ENCODE measurements at places on chromosomes 13 and 19.

- DNase-seq, result no peak
These were observed 963.8 kb downstream of the PCDH9 start for GRCh38 chr13:66266348-66266747.

DNA sequence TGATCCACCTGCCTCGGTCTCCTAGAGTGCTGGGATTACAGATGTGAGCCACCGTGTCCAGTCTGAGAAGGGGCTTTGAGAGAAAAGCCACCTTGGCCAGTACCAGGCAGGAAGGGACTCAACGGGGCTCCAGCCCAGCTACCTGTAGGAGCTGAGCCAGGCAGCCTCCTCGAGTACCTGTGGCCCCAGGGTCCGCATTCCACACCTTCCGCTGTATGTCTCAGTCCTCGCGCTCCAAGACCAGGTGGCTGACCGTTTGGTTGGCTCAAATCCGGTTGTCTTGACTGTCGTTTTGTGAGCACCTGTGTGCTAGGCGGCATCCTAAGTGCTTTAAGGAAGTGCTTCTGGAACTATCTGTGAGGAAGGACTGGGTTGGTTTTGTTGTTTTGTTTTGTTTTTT is 16.2 kb downstream of the MARK4 start:
- DNase-seq, result no peak

DNA sequence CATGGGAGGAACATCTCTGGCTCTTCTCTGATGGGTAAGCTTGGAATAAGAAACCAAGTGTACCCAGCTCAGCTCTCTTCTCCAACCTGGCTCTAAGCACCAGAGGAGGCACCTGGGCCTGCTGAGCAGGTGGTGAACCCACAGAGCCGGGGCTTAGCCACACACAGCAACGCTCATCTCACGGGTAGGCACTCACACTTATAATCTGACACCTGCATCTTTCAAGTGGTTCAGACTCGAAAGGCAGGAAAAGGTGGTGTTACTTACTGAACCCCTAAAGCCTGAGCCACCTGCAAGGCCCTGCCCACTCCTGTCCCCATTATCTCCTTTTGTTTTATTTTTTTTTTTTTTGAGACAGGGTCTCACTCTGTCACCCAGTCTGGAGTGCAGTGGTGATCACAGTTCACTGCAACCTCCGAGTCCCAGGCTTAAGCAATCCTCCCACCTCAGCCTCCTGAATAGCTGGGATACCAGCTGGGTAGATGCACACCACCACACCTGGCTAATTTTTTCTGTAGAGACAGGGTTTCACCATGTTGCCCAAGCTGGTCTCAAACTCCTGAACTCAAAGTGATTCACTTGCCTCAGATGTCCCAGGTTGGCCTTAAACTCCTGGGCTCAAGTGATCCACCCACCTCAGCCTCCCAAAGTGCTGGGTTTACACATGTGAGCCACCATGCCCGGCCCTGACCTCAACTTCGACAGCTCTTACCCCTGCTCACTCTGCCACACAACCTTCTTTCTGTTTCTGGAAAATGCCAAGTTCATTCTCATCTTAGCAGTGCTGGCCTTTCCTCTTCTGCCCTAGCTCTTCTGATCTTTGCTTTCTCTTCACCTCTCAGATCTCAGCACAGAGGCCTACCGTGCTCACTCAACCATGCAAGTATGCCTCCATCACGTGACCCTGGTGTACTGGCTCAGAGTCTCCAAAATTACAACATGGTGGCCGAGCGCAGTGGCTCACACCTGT is 9.7 kb downstream of the FBXL12 start:
- no peak for DNase-seq

DNA sequence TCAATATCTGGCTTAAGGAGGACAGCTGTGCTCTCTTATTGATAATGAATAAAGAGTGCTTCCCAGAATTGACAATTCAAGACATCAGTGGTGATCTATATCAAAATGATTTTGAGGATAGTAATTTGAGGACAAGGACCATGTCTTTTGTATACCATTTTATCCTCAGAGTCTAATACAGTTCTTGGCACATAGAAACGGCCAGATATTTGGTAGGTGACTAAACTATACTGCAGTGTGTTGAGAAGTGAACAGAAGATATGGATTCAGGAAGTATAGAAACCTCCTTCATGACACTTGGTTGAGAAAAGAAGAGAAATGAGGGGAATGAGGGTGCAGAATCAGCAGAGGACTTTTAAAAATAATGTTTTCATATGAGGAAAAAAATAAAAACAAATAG is 16.1 kb upstream of the LMO7 start:
- no peak for DNase-seq

- no peak for DNase-seq
These were observed 563.9 kb downstream of the DACH1 start for GRCh38 chr13:71303144-71303543.

DNA sequence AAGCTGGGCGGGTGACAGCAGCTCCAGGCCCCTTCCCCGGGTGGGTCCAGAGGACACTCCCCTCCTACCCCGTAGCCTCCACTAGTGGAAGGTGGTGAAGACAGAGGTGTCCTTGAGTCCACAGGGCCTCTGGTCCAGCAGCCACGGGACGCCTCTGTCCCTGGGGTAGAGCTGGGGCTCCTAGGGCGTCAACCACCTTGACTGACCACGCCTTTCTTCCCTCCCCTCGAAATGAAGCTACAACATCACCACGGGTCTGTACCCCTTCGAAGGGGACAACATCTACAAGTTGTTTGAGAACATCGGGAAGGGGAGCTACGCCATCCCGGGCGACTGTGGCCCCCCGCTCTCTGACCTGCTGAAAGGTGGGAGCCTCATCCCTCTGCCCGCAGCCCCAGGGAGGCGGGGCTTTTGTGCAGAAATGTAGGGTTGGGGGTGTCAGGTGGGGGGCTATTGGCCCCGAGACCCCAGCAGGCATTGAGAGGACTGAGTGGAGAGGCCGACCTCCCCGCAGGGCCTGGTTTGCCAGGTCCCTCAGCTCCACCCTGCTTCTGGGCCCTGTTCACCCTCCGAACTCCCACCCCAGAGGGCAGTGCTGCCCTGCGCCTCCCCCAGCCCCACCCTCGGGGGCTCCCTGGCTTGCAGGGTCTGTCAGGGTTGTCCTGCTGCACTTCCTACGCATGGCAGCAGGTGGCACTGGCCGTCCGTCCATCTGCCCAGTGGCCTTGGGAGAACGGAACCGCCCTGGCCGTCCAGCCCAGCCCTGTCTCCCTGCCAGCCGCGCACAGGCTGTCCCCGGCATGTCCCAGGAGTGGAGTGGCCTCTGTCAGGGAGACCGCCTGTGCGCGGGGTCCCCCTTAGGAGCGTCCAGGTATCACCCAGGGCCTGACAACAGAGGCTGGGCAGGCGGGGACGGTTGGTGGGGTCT is 15.7 kb downstream of the STK11 start:
- no peak for DNase-seq

DNA sequence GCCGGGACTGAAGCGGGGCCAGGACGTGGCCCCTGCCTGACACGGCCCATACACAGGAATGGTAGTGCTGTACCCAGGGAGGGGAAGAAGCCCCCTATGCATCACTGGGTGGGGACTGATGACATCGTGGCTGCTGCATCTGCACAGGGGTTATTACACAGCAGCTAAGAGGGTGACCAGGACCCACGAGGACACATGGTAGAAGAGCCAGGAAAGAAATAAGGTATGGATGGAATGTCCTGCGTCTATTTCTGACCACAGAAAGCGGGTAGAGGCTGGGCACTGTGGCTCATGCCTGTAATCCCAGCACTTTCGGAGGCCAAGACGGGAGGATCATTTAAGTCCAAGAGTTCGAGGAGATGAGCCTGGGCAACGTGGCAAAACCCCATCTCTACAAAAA is 24.1 kb downstream of the DCAF15 start:
- no peak for DNase-seq

GRCh38 chr19:3100331-3100730 is 6.2 kb downstream of the GNA11 start:
- no peak for DNase-seq

- DNase-seq, result no peak
These were observed 151.7 kb upstream of the TSHZ3 start for GRCh38 chr19:31500946-31501345.

DNA sequence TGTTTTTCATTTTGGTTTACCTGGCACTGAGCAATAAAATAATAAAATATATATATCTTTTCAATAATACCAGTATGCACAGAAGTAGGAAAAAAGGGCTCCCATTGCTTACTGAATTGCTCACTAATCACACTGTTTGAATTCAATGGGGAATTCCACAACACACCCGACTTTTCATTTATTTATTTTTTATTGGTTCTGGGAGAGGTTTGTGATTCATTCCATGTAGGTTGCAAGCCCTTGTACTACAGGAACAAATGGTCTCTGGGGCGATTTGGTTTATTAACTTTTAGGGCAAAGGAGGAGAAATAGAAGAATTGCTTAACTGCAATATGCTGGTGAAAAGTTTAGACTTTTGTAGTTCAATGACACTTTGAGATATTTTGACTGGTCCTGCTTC is 207.4 kb downstream of the DCT start:
- DNase-seq, result no peak

- peak; percentile 57 for DNase-seq
These were observed 61.4 kb downstream of the RFX2 start for GRCh38 chr19:6048793-6049405.

DNA sequence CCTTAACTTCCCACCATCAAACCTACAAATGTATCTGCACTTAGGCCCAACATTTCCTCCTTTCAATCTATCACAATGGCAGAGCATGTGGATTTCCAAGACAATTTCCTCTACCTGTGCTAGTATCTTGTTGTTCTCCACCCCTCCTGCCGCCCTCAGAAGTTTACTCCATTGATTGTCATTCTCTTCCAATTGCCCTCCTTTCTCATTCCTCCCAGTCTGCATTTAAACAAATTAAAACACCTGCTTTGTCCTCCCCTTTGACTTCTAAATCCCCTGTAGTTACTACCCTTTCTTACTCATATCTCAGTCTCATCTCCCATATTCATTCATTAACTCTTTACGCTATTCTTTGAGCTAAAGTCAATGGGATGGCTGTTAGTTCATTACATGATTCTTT is 370.6 kb downstream of the DIAPH3 start:
- DNase-seq, result no peak

DNA sequence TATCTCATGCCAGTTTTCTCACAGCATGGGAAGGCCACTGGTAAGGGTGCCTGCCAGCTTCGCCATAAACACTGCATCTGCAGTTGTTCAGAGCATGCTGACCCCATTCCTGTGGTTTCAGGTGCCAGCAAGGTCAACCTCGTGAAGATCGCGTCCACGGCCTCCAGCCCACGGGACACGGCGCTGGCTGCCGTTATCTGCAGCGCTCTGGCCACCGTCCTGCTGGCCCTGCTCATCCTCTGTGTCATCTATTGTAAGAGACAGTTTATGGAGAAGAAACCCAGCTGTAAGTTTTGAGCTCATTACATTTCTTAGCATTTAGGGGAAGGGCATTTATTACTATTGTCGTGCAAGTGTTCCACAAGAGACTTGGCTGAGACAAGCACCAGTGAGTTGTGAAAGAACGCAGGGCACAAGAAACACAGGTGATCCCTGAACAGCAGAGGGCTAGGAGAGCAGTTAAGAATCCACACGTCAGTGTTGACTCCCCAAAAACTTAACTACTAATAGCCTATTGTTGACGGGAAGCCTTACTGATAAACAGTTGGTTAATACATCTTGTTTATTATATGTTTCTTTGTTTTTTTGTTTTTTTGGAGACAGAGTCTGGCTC is 88.8 kb downstream of the TNFRSF19 start:
- DNase-seq, result no peak

- DNase-seq, result no peak
These were observed 9.6 kb downstream of the SNRPD2 start for GRCh38 chr19:45682117-45682516.

- DNase-seq, result no peak
These were observed 7.6 kb upstream of the IPO5 start for GRCh38 chr13:97945792-97946419.

- no peak for DNase-seq
These were observed 3.3 kb downstream of the P2RY11 start for GRCh38 chr19:10114651-10115391.

GRCh38 chr19:5086725-5087439 is 118.0 kb downstream of the KDM4B start:
- no peak for DNase-seq

- no peak for DNase-seq
These were observed 140.9 kb downstream of the NDFIP2 start for GRCh38 chr13:79621902-79622301.

DNA sequence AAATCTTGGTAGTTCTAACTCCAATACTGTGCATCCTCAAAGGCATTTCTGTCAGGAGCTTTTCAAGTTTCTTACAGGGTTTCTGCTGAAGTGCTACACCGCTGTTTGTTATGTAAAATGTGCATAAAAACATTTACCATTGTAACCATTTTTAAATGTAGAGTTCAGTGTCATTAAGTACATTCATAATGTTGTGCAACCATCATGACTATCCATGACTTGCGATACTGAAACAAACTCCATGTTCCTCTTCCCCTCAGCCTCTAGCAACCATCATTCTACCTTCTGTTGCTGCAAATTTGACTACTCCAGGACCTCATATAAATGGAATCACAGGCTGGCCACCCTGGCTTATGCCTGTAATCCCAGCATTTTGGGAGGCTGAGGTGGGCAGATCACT is 14.4 kb upstream of the SLC25A42 start:
- no peak for DNase-seq

GRCh38 chr19:18009412-18010066 is 1.6 kb downstream of the ARRDC2 start:
- DNase-seq, result no peak

DNA sequence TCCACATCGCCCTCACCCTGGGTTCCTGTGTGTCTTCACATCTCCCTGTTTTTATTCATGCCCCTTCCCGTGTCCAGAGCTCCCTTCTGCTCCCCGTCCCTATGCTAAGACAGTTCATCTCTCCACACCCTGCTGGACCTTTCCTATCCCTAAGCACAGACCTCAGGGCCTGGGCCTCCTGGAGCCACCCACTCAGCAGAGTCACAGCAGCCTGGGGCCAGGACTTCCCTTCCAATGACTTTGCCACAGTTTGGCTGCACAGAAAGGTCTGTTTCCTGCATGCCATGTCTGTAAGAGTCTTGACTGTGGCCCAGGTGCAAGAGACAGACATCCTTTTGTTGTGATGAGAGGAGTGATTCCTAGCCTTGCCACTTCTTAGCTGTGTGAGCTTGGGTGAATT is 470.7 kb downstream of the TSHZ3 start:
- no peak for DNase-seq

GRCh38 chr19:2469102-2469914 is 6.6 kb upstream of the GADD45B start:
- no peak for DNase-seq

GRCh38 chr19:49490287-49491029 is 3.0 kb downstream of the RPL13A start:
- DNase-seq, result no peak

Data from activated CD4-positive, CD25-positive, alpha-beta regulatory T cell (primary cell).